ENCODE measurements at places on chromosomes 11 and 22.

- peak; percentile 52 for DNase-seq
These were observed 205.9 kb downstream of the HIPK3 start for GRCh38 chr11:33463059-33463458.

GRCh38 chr11:102279641-102280170, 37.6 kb upstream of the BIRC3 start:
- peak; percentile 66 for DNase-seq

DNA sequence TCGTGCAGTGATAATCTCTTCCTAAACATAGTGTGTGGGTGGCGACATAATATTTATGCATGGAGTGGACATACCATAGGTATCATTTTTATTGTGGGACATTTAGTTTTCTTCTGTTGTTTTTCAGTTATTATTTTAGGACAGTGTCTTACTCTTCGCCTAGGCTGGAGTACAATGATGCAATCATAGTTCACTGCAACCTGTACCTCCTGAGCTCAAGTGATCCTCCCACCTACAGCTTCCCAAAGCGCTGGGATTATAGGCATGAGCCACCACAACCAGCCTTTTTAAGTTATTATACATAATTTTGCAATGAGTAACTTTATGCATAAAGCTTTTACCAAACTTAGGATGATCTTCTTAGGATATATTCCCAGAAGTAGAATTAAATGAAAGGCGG, 2.7 kb downstream of the SRRD start:
- DNase-seq: no peak

DNA sequence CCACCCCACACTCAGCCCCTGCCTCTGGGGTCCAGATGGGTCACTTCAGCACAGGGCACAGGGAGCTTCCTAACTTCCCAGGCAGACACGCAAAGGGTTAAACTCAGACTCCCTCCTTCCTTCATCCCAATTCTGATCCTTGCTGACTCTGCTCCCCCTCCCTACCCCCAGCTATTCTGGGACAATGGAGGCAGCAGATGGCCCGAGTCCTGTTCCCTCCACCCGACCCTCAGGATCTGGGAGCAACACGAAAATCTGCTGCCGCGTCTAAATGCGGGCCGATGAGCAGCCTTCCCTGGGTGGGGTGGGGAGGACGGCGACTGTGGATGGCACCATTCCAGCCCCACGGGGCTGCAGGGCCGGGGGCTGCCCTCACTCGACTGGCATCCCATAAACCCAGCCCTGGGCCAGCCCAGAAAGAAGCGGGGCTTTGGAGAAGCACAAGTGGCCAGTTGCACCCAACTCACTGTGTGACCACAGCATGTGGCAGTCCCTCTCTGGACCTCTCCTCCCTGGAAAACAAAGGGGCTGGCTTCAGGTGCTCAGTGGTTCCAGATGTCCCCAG, 18.7 kb downstream of the MFNG start:
- no peak for DNase-seq

DNA sequence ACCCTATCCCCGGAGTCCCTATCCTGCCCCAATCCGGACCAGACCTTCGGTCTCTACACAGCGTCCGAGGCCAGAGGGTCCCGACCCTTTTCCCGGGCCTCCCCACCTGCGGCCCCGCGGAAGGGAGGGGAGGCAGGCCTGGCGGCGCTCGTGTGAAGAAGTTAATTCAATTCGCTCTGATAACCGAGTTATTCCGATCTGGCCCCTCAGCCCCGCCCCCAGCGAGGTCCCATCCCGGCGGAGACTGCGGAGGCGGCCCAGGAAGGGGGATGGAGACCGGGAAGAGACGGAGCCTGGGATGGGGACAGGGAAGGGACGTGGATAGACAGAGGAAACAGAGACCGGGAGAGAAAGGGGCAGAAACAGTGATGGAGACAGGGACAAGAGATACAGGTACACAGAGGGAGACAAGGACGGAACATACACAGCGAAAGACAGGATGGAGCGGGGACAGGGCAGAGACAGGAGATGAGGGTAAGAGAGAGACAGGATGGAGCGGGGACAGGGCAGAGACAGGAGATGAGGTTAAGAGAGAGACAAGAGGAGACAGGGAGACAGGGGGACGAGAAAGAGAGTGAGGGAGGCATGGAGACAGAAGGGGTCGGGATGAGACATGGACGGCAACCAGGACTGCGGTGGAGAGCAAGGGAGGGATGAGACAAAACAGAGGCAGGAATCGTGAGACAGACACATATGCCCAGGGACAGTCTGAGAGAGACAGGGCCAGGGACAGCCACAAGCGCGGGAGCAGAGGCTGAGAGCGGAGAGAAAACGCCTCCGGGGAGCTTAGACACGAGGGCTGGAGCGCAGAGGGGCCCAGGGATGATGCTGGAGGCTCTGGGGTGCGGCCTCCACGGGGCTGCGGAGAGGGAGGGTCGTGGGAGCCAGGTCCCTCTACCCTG, 636 bp upstream of the PHOX2A start:
- DNase-seq: no peak

DNA sequence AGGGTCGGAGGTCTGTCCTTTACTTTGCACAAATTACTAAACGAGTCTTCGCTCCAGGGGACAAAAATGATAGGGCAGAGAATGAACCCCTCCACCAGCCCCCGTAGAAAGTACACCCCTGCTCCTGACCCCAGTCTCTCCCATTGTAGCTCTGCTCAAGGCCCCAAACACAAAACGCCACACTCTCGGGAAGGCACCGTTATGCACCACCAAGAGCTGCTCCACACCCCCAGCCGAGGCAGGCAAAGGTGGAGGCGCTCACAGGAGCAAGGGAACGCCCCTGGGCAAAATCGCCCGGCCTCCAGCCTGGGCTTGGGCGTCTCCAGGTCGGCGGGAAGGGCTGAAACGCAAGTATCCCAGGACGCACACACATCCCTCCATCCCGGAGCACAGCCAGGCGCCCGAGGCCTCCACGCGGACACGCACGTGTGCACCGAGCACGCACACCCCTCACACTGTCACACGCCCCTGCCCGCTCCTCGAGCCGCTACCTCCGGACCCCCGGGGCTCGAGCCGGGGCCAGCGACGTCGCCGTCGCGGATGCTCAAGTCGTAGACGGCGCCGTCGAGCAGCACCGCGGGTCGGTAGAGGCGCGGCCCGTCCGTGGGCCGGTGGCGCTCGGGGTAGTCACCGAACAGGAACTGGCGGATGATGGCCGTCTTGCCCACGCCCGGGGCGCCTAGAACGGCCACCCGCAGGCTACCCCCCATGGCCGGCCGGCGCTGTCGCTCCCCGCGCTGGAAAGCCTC, 786 bp downstream of the RASL10A start:
- DNase-seq: no peak

- DNase-seq: peak; percentile 88
These were observed 17.0 kb downstream of the P2RY6 start for GRCh38 chr11:73288873-73289707.

DNA sequence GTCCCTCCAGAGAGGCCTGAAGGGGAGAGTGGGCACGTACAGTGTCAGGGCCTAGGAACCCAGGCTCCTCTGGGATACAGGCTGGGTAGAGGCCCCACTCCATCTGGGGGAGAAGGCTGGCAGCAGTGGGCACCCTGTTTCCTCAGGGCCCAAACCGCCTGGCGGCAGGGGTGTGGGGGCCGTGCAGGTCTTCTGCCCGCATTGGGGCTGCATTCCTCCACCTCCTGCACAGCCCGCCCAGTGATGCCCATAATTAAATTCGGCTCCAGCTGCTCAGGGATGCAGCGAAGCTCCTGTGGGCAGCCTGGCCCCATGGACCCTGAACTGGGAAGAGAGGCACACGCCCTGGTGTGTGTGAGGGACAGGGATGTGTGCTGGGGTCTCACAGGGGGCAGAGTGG, 35.4 kb downstream of the KCNQ1OT1 start:
- DNase-seq: no peak

- DNase-seq: peak; percentile 24
These were observed 31.1 kb downstream of the MRGPRX4 start for GRCh38 chr11:18203723-18204122.

- no peak for DNase-seq
These were observed 24.0 kb upstream of the TMEM191C start for GRCh38 chr22:21443057-21443734.

DNA sequence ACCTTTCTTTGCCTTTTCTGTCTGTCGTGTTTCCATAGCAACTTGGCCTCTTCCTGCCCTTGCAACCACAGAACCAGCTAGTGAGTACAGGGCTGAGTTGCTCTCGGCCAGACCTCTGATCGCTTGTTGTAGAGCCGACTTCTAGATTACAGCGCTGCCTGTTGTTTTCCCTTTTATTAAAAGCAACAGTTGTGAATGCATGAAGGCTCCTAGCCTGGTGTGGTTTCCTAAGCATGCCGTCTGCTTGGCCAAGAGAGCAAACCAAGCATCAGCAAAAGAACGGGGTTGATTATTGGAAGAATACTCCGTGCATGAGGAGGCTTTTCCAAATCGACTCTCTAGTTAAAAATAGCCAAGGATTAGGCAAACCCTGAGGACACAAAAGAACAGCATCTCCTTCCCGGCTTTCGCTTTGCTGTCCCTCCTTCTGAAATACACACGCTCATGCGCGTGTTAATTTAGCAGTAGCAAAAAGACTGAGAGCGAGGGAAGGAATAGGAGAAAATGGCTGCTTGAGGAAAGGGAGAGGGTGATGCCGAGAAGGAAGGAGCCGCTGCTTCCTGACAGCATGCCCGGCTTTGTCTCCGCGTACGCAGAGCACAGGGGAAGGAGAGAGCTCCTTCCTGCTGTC, 71.5 kb upstream of the TTC12 start:
- peak; percentile 53 for DNase-seq

DNA sequence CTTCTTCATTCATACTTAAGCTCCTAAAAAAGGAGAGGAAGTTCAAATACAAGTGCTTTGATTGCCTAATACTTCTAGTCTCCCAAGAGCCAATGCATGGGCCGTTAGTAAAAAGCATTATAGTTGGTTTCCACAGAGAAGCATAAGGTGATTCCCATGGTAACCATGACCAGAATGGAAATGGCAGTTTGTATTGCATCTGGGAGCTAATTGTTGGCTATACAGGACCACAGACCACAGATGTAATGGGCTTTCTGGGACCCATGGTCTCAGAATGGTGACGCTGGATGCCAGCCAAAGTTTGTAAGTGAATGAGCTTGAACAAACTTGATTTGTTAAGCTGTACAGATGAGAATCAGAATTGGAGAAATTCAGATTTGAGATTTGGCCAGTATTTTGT, 333.9 kb upstream of the C11orf87 start:
- no peak for DNase-seq

DNA sequence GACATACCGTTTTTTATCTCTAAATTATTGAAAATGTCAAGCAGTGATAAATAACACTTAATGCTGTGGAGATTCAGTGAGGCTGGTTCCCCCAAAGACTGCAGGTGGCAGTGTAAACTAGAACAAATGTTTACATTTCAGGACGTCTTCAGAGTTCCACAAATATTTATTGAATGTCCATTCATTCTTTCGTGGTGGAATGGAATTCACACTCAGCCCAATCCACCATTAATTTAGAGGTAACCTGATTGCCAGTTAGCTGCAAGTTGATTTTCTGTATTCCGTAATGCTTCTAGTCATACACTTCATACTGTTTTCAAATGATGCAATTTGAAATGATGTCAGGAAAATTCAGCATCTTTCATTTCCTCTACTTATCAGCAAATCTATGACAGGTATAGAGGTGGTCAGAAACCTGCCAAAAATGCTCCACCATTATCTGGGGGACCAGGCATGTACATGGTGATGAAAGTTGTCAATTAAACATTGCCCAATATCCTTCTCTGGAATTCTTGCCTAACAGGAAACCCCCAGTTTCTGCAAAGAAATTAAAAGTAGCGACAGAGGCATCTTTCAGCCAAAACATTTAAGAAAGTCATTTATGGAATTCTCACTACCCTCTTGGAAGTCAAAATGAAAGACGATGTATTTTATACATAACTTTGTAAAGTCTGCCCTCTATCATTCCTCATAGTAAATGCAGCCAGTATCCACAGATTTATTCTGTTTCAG, 94.3 kb upstream of the BMAL1 start:
- peak; percentile 71 for DNase-seq

GRCh38 chr11:62880803-62881578, at the start of gene SLC3A2:
Gene SLC3A2, plus strand, starts transcription at chr11:62880896. Its CDS starts 128 bp downstream, at chr11:62881024.
- DNase-seq: peak; percentile 91

GRCh38 chr11:43924112-43924855, 18.2 kb upstream of the C11orf96 start:
- no peak for DNase-seq

GRCh38 chr11:44306918-44307244, 3.1 kb downstream of the ALX4 start:
- DNase-seq: peak; percentile 27

- peak; percentile 38 for DNase-seq
These were observed 199.2 kb upstream of the POU2AF2 start for GRCh38 chr11:111046291-111046690.

DNA sequence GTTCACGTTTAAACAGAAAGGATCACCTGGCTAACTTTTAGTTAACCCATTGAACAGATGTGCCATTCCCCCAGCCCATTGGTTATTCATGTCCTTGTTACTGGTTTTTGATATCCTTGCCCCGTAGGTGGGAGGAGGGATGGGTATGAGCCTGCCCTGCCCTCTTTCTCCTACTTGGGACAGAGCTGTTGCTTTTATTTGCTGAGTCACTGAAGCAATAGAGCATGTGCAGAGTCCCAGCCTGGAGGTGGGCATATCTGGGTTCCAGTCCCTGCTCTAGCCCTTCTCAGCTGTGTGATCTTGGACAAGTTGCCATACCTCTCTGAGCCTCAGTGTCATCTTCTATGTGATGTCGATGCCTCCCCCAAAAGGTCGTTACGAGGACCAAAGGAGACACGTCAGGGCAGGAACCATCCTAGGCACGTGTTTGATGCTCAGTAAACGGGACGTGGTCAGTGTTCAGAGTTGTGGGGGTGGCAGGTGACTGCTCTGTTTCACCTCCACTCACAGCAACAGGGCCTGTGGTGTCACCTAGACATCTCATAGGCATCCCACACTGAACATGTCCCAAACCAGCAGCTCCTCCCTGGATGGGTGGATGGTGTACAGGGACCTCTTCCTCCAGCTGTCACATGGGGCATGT, 61.0 kb downstream of the BMAL1 start:
- DNase-seq: peak; percentile 77

DNA sequence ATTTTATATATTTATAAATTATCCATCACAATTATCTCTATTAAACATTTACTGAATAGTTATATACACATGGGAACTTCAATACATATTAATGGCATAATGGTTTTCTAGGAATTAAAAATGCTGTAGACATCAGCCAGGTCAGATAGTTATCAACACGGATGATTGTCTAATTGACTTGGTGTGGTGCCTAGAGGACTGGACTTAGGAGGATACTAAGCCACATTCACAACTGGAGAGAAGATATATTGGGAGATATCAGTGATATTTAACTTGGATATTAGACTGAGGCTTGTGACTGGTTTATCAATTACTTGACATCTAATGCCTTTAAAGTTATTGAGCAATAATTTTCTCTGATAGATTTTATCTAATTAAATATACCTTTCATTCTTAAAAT, 794.5 kb upstream of the ANO3 start:
- no peak for DNase-seq

GRCh38 chr22:39133871-39134270, 18.6 kb downstream of the CBX7 start:
- DNase-seq: no peak

- no peak for DNase-seq
These were observed 12.7 kb downstream of the EIF3F start for GRCh38 chr11:7999795-8000194.

- no peak for DNase-seq
These were observed 29.5 kb upstream of the RAB1B start for GRCh38 chr11:66238786-66239413.

All from EH (cell line).